Activated T-helper 1 cell treated with Interleukin-2 at 50 U/mL for 16 hours (primary cell): ENCODE measurements at places on chromosomes 16 and 17.
A peak's percentile ranks its signal among the peaks of the same experiment; 100 is the strongest.

DNA sequence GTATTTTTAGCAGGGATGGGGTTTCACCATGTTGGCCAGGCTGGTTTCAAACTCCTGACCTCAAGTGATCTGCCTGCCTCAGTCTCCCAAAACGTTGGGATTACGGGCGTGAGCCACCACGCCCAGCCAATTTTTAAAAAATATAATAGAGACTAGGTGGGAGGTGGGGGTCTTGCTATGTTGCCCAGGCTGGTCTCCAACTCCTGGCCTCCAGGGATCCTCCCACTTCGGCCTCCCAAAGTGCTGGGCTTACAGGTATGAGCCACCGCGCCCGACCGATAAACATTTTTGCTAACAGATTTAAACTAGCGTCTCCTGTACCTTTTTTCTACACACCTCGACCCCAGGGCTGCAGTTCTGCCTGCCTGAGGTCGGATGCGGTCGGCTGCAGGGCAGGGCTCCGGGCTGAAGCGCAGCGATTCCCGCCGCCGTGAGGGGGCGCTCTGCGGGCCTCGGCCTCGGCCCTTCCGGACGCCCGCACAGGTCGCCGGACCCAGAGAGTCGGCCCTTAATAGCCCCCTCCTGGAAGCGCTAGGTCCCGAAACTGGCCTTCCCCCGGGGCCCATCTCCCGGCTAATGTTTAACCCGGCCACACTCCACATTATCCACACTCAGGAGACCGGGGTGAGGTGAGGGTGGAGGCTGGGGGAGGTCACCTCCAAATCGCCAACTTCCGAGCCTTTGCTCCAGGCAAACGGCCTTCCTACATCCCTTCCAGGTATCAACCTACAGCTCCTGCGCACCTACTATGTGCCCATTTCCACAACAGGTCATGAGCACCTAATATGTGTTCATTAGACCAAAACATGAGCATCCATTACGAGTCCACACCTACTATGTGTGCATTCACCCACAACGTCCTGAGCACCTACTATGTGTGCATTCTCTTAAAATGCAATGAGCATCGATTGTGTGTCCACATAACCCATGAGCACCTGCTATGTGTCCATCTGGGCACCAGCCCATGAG is 2.0 kb upstream of the GLIS2 start:
- no peak for DNase-seq

GRCh38 chr16:64061621-64062020 is 1060.2 kb downstream of the CDH11 start:
- DNase-seq: no peak

GRCh38 chr17:43457362-43457692 is 26.4 kb upstream of the DHX8 start:
- DNase-seq: no peak

DNA sequence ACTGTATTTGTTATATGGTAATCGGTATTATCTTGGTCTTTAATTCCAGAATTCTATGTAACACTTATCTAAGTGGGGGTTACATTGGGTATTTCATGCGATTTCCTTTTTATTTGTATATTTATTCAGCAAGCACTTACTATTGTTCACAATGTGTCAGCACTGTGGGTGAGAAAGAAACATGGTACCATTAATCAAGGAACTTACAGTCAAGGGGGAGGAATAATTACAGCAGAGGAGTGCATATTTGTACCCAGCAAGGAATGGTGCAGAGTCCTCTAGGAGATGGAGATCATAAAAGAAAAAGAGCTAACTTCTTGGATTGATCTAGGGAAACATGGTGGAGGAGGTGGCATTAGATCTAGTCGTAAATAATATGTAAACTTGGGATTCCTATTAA is 117.0 kb upstream of the KCNJ16 start:
- DNase-seq: no peak

- no peak for DNase-seq
Observed at GRCh38 chr17:81517339-81518112, 4.9 kb upstream of the ACTG1 start.

DNA sequence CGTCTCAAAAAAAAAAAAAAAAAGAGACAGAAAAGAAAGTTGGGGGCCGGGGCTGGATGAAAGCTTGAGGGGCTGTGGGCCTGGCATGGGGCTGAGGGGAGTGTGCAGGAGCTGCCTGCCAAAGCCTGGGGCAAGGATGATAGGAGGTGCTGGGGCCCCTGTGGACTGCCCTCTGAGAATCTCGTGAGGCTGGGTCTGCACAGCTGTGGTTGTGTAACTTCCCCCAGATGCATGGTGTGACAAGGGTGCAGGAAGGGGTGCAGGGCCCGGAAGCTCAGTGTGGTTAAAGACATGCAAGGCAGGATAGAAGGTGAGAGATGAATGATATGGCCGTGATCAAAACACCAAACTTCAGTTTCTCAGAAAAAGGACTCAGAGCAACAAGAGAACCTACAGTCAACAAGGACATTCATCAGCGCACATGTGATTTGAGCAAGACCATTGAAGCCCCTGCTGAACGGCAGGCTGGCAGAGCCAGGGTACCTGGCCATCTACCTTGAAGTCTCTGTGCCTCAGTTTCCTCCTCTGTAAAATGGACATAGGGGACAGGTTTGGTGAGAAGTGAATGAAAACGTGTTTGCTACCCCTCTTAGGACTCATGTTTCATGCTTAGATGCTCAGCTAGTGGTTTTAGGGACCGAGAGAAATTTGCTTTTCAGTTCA is 9.6 kb downstream of the IL32 start:
- peak; percentile 78 for DNase-seq

GRCh38 chr17:70365091-70365583 is 195.8 kb downstream of the KCNJ2 start:
- DNase-seq: no peak

GRCh38 chr16:90048347-90048722 is 28.8 kb downstream of the PRDM7 start:
- no peak for DNase-seq

DNA sequence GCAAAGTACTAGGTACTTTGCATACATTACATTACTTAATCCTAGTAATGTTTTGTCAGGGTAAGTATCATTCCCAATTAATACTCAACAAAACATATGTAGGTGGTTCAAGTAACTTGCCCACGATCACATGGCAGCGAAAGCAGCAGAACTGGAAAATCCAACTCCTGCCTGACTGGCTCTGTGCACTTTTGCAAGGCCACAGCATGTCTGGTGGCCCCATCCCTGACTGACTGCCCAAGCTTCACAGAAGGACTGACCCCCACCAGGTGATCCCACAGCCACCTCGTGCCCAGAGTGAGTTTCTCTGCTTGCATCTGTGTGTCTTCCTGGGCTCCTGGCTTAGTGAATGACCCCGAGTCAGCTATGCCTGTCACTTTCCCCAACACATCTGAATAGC is 11.4 kb downstream of the CNP start:
- no peak for DNase-seq

DNA sequence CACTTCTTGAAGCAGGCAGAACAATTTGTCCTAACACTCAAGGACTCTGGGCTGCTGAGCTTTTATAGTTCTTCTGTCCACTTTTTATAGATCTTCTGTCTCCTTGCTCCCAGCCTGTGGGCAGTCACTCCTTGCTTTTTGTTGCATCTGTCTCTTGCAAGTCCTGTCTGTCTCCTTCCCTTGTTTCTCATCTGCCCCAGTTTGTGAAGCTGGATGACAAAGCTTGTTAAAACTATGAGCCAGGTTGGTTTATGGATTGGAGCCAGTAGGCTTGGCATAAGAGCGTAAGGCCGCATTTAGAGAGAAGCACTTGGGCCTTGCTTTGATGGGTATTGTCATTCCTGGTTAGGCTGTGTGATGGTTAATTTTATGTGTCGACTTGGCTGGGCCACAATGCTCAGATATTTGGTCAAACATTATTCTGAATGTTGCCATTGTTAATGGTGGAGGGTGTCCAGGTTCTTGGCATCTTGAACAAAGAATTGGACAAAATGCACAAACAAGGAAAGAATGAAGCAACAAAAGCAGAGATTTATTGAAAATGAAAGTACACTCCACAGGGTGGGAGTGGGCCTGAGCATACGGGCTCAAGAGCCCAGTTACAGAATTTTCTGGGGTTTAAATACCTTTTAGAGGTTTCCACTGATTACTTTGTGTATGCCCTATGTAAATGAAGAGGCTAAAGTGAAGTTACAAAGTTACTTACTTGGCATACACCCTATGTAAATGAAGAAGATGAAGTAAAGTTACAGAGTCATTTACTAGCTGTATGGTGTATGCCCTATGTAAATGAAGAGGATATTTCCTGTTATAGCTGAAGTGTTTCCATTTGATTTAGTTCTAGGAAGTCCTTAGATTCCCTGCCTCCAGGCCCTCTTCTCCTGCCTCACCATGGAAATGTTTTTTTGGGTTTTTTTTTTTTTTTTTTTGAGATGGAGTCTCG is 8.0 kb upstream of the CPPED1 start:
- no peak for DNase-seq

- DNase-seq: no peak
Observed at GRCh38 chr16:24204150-24204665, 51.9 kb upstream of the CACNG3 start.

DNA sequence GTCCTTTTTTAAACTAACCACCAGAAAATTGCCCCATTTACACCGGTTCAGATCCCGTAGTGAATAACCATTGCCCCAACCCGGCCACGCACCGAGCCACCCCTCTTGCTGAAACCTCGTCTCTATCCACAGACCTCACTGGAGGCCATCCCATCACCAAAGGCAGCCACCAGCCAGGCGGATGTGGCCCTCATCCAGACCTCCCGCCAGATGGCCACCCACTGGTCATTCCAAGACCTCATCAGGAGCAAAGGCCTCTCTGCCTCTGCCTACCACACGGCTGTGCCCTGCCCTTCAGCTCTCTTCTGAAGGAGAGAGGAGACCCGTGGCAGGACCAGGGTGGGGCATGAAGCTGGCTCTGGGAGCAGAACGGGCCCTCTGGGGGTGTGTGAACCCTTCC is 38.2 kb upstream of the CDH5 start:
- DNase-seq: no peak
